ENCODE measurements at places on chromosomes 16 and 17.
A peak's percentile ranks its signal among the peaks of the same experiment; 100 is the strongest.

DNA sequence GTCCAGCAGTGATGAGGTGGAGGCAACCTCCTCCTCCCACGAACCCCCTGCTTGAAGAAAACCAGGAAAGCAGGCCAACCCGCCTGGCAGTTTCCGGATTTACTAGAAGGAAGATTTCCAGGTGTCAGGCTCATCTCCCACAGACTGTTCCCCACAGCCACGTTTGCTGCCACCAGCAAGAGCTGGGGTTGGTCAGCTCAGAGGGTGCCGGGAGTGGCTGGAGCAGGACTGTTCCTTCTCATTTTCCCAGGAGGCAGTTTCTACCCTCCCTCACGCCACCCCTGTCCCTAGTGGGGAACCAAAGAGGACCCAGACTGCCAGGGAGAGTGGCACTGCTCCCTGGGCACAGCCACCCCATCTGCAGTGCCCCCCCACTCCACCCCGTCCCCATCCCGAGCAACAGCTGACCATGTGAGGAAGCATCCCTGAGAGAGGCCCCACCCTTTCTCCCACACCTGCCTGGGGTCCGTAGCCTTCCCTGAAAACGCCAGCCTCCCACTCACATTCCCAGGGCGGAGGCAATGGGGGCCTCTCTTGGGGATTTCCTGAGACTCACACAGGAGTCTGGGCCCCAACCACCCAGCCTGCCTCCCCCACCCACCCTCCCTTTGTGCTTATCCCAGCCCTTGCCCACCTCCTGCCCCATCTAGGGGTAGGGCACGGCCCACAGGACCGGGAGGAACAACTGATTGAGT, 5.9 kb downstream of the KRT17 start:
- no peak for DNase-seq

DNA sequence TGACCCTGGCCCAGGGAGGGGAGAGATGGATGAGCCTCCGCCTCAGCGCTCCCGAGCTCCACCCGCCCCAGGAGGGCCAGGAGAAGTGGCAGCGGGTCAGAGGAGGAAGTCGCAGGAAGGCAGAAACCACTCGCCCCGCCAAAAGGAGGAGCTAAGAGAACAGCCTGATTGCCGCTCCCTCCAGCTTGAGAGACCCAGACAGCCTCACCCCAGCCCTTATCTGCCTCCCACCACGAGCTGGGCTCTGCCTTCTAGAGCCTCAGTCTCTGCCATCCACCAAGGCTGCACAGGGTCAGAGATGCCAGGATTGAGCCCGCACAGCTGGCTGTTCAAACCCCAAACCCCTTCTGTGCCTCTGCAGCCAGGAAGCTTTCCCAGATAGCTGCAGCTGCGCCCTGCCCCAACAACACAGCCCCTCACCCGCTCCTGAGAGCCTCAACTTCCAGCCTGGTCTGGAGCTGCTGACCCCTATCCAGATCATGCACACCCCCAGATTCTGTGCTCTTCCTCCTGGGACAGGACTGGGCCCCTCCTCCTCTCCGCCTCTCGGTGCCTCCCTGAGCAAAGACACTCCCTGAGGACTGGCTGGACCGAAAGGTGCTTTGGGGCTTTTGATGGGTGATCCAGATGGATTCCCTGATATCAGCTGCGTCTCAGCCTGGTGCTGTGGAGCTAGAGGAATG, 1.0 kb upstream of the ATP2A3 start:
- DNase-seq: no peak

GRCh38 chr17:15963670-15964110, 18.8 kb downstream of the ADORA2B start:
- no peak for DNase-seq

- DNase-seq: no peak
Observed at GRCh38 chr16:35339337-35339736, 1879.9 kb downstream of the TP53TG3F start.

GRCh38 chr16:61812251-61812650, 224.0 kb downstream of the CDH8 start:
- no peak for DNase-seq

DNA sequence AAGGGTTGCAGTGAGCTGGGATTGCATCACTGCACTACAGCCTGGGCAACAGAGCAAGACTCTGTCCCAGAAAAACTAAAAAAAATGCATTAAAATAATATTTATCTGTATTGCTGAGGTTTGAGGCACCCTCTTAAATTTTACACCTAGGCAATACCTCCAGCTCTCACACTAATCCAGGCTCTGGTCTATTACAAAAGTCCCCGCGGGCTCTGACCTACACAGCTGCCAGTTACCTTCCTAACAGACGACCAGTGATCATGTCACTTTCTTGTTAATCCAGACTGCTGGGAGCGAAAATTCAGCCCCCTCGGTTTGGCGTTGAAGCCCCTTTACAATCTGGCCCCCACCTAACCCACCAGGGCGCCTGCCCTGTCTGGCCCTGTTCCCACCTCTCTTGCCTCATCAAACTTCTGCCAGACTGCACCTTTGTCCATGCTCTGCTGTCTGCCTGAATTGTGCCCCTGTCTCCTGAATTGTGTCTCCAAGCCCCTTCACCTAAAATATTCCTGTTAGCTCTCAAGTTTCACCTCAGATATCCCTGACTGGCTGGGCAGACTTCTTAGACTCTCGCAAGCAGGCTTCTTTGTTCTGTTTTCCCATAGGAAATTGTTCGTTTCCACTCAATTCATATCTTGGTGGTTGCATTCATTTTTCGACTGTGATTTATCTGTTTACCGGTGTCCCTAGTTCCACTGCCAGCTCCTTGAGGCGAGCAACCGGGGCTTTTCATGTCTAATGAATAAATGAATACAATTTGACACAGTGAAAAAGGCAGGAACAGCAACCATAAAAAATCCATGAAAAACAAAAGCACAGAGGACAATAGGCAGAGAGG, 65.9 kb downstream of the PITPNC1 start:
- no peak for DNase-seq

DNA sequence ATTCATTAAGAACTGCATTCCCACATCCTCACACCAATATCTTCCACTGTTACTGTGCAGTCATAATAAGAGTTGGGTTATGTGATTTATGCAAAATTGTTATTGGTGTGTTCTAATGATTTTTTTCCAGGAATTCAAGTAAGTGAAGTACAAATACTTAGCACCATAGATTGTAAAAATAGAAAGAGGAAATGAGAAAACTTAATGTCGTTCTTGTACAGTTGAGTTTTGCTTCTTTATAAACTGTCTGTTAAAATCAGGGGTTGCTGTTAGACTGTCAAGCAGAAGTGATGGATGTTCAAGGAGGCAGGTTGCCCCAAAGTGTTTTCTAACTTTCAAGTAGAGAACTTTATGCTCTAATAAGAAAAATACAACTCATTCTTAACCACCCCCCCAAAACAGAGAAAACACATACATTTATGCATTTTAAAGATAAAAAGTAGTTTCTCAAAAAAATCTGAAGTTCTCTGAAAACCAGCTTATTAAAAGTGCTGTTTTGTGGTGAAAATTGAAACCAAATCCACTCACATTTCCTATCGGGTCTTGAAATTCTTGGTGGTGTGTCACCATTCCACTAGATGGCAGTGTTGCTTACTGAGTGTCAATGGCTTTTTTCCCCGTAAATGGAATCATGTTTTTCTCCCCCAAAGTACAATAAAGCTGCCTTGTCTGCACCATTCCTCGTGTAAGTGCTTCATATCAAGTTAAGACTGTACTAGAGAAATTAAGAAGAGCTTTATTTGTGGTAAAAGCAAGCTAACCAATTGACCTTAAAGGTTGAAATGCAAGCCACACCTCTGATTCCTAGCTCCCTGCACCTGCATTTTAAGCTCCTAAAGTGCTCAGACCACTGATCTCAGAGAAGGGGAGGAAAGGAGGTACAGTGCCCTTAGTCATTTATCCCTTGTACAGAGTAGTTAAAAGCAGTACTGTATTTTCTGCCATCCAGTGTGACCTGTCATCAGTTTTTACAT, 4.7 kb upstream of the IGSF6 start:
- DNase-seq: peak; percentile 0

Measured in NCI-H187 (cell line).